ENCODE measurements at places on chromosomes 13 and 19.
A peak's percentile ranks its signal among the peaks of the same experiment; 100 is the strongest.

GRCh38 chr13:112808377-112809140 lies 118.7 kb downstream of the ATP11A start:
- no peak for DNase-seq

- DNase-seq: no peak
Measured at GRCh38 chr13:87129602-87130300, 541.4 kb upstream of the SLITRK5 start.

GRCh38 chr19:10643968-10644259 lies 10.2 kb upstream of the ILF3 start:
- no peak for DNase-seq

GRCh38 chr13:24161010-24161775 lies 673 bp downstream of the SPATA13 start:
- no peak for DNase-seq

GRCh38 chr13:110338441-110339101 lies 31.5 kb downstream of the COL4A2 start:
- DNase-seq: no peak

DNA sequence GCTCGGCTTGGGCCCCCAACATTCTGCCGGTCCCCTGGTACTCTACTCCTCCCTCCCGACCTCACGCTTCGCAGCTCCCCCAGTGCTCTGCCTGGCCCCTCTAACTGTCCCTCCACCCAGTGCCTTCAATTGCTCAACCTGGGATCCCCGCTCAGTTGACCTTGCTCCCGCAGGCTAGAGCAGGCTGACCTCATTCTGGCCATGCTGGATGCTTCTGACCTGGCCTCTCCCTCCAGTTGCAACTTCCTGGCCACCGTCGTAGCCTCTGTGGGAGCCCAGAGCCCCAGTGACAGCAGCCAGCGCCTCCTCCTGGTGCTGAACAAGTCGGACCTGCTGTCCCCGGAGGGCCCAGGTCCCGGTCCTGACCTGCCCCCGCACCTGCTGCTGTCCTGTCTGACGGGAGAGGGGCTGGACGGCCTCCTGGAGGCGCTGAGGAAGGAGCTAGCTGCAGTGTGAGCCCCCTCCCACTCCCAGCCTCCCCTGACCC lies 3.6 kb downstream of the GTPBP3 start:
- no peak for DNase-seq

- no peak for DNase-seq
Measured at GRCh38 chr13:34701919-34702318, 240.2 kb upstream of the NBEA start.

DNA sequence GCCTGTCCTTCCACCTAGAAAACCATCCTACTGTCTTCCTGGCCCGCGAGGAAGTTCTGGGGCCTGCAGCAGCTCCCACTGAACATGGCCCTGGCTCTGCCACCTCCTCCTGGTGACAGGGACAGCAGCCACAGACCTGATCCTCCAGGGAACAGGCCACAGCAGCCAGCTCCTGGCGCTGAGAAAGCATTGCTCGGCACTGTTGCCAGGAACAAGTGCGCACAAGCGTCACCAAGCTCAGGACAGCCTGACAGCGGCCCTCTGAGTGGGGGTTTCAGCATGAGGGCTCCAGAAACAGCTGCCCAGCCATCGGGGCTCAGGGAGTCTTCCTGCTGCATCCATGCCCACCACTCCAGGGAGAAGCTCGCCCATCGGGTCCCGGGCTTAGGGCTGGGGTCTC lies 21.9 kb downstream of the AP3D1 start:
- DNase-seq: no peak

- no peak for DNase-seq
Measured at GRCh38 chr19:46357846-46358583, 11.1 kb downstream of the PPP5C start.

GRCh38 chr19:50719566-50719965 lies at the start of gene SHANK1:
SHANK1 (minus strand) TSS chr19:50719802; CDS start chr19:50716919, 2,883 bp downstream.
- DNase-seq: no peak

GRCh38 chr19:55373993-55374757 lies 2.5 kb upstream of the TMEM190 start:
- DNase-seq: no peak

DNA sequence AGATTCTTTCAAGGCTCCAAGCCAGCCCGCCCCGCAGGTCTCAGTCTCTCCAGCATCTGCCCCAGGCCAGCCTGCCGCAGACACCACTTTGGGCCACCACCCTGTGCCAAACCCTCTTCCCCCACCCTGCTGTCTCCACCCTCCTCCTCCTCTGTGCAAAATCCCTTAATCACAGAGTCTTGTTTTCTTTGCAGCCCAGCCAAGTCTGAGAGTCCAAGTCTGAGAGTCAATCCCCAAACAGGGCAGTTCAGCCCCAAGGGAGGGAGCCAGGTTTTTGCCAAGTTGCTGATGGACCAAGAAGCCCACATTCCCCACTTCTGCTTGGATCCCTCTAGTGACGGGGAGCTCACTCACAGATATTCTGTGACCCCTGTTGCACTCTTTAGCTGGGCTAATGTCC lies 3.1 kb downstream of the ADAMTS10 start:
- DNase-seq: no peak

GRCh38 chr19:2059422-2060201 lies 8.6 kb upstream of the MKNK2 start:
- no peak for DNase-seq

- DNase-seq: no peak
Measured at GRCh38 chr19:23771316-23771715, 12.6 kb upstream of the ZNF681 start.

GRCh38 chr19:50362656-50363424 lies 2.6 kb downstream of the NAPSA start:
- no peak for DNase-seq

- DNase-seq: no peak
Measured at GRCh38 chr19:11578258-11579142, 1.1 kb upstream of the ACP5 start.

DNA sequence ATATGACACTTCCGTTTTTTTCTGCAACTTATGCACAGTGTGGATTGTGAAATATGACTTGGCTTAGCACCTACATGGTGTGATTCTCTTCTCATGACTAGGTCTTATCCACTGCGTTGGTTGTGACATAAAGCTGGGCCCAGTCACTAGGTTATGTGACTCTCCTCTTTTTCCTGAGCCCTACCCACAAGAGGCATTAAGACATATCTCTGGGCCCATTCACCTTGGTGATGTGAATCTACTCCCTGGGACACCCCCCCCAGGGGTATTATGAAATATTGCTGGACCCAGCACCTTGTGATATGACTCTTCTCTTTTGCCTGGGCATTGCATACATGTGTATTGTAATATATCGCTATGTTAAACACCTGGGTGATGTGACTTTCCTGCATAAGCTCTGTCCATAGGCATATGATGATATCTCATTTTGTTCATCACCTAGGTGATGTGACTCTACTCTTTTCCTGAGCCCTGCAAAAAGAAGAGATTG lies 85.8 kb upstream of the ZNF43 start:
- DNase-seq: no peak

DNA sequence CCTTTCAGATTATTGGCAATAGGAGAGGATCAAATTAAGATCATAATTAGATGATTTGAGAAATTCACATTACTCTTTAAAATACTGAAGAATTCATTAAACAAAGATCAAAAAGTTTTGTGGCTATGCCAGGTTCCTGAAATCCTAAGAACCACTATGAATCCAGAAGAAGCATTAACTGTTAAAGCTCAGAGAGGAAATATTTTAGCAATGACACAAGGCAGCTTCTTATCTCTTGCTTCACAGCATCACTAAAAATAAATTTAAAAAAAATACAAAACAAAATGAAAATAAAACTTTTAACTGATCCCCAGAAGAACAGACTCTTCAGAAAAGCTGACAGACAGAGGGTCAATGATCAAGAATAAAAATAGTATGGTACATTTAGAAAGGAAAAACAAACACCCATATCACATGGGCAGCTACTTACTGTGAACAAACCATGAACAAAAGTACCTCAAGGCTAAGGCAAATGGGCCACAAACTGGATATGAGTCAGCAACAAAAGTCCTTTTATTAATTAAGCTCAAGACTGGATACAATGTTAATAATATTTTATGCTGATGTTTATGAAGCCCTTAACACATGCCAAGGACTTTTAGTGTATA lies 19.6 kb downstream of the RNF6 start:
- no peak for DNase-seq

DNA sequence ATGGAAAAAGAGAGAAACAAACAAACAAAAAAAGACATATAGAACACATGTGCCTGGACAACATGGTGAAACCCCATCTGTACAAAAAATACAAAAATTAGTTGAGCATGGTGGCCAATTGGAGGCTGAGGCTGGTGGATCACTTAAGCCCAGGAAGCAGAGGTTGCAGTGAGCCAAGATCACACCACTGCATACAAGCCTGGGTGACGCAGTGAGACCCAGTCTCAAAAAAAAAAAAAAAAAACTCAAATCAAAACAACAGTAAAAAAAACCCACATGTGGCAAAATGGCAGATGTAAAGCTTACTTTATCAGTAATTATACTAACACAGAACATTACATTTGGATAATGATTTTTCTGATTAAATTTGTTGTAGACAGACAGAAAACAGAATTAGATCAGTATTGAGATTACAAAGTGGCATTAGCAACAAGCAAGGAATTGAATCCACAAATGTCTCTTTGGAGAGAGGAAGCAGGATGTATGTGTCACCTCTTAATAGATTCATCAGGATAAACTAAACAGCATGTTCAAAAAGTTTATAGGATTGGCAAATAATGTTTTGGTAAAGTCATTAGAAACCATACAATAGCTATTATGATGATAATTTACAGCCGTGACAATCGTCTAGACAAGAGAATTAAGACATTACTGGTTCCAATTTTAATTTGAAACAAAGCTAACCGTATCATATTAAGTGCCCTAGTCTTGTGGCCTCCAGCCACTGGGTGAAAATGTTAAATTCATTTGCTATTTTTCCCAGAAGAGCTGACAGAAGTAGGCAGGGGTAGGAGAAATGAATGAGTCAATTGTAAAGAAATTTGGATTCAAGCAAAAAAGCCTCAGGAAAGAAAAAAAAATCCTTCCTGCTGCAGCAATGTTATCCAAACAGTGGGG lies 206.0 kb downstream of the FGF14 start:
- peak; percentile 25 for DNase-seq

- DNase-seq: no peak
Measured at GRCh38 chr19:4531562-4532165, 3.4 kb downstream of the PLIN5 start.

DNA sequence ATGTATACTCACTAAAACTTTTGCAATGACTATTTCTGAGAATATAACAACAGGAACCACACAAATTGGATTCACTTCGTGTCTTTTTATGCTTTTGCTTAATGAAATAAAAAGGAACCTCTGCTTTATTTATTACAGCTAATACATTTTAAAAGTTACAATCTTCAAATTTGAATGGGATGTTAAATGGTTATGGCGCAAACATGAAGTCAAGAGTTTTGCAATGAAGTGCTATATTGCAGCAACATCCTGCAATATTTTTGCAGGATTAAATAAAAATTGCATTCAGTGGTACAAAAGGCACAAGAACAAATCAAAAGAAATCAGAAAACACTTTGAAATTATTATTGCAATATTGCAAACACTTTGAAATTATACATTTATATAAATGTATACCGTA lies 1519.0 kb upstream of the MIR17HG start:
- DNase-seq: no peak

DNA sequence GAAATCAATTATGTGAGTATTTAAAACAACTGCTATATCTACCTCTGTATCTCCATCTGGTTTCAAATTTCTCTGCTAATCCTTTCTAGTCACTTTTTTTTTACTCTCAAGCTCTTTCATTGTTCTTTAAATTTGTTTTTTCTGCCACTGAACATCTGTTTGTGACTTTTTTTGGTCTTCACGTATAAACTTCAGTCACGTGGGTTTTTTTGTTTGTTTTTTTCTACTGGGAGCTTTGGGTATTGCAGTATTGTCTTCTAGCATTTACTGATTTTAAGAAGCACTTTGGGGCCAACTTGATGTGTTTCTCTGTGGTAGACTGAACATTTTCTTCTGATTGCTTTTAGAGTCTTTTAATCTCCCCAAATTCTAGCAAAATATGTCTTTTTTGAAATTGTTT lies 262.6 kb upstream of the RXFP2 start:
- DNase-seq: no peak

GRCh38 chr19:5002143-5002542 lies 33.2 kb downstream of the KDM4B start:
- DNase-seq: no peak

DNA sequence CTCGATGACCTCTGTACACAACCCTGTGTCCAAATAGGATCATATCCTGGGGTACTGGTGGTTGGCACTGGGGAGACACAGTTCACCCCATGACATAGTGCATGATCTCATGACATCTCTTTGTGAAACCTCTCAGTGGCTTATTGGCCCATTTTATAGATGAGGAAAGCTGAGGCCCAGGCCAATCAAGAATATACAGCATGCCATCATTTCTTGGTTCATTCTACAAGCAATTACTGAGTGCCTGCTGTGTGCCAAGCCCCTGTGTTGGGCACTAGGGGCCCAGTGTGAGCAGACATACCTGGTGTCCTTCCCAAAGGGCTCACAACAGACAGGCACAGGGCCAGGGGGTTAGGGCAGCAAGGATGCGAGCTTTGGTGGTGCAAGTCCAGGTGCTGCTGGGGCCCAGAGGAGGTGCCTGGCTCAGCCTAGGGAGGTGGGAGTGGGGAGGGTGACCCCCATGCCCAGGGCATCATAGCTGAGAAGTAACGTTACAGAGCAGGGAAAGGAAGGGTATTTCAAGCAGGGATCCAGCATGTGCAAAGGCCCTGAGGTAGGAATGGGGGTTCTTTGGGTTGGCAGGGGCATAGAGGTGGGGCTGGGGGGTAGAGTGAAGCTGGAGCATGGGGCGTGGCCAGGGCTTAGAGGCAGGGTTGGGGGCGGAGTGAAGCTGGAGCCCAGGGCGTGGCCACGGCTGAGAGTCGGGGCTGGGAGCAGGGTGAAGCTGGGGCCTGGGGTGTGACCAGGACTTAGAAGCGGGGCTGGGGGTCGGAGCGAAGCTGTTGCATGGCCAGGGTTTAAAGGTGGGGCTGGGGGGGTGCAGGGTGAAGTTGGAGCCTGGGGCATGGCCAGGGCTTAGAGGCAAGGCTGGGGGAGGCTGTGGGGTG lies 20.7 kb downstream of the COLGALT1 start:
- DNase-seq: no peak

DNA sequence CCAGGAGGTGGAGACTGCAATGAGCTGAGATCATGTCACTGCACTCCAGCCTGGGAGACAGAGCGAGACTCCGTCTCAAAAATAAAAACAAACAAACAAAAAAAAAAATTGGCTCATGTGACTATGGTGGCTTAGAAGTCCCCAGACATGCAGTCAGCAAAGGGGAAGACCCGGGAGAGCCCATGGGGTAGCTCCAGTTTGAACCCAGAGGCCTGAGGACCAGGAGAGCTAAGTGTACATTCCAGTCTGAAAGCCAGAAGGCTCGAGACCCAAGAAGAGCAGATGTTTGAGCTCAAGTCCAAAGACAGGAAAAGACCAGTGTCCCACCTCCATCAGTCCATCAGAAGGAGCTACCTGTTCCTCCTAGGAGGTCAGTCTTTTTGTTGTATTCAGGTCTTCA lies 175.2 kb downstream of the TSHZ3 start:
- no peak for DNase-seq

- no peak for DNase-seq
Measured at GRCh38 chr13:73092829-73093228, 34.0 kb downstream of the KLF5 start.

GRCh38 chr13:60066226-60066625 lies 97.5 kb downstream of the DIAPH3 start:
- DNase-seq: no peak
